ENCODE measurements at places on chromosomes 4 and X.

- DNase-seq, result no peak
Measured at GRCh38 chr4:74628852-74629620, 165.3 kb downstream of the BTC start.

- peak; percentile 35 for DNase-seq
Measured at GRCh38 chr4:123452616-123453015, 56.0 kb downstream of the SPRY1 start.

- DNase-seq, result no peak
Measured at GRCh38 chr4:98385831-98386230, 124.6 kb downstream of the RAP1GDS1 start.

GRCh38 chrX:136766785-136767103, 14.0 kb downstream of the ARHGEF6 start:
- no peak for DNase-seq

- no peak for DNase-seq
Measured at GRCh38 chr4:4871573-4872313, 12.3 kb downstream of the MSX1 start.

GRCh38 chrX:139766545-139766983, 58.6 kb upstream of the MCF2 start:
- no peak for DNase-seq

Measured in NCI-H1092 (cell line).